ENCODE measurements at places on chromosomes 13 and 19.

DNA sequence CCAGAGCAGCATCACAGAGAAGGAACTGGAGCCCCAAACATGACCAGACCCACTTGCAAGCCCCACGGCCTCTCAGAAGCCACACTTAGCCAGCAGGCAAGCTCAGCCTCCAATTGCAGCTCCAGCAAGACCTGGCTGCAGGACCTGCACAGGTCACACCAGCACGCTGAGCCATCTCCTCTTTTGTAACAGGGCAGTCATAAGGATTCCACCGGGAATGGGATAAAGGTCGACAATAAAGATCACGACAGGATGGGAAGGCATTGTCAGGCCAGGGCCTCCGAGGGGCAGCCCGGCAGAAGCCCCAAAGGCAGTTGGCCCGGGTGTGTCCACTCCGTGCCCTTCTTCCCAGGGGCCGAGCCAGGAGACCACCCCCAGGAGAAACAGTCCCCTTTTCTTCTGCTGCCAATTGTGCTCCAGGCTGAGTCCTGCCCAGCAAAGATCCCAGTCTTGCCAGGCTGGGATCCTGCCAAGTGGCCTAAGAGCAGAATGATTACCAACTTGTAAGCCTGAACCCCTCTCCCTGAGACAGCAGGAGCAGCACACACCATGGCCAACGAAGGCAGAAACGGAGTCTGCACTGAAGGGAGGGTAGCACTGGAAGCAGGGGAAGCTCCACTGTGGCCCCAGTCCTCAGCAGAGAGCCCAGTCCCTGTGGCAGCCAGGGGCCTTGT is 12.5 kb downstream of the PEPD start:
- no peak for DNase-seq

- DNase-seq, result no peak
These were observed 69.1 kb downstream of the ARHGEF18 start for GRCh38 chr19:7417671-7418324.

DNA sequence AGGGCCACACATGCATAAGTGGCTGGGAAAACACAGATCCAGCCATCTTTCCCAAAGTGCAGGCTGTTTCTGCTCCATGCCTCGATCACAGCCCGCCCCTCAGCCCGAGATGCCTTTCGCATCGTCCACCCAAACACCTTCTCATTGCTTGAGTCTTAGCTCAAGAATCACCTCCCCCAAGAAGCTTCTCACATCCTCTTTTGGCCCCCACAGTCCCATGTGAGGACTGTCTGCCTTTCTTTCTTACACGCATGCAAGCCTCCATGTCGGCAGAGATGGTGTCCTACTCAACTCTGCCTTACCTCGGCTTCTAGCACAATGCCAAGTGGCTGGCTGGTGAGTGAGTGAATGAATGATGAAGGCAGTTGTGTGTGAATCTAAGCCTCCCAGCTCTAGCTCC is 18.1 kb upstream of the GSX1 start:
- DNase-seq, result no peak

GRCh38 chr19:23101241-23101640 is 15.6 kb upstream of the ZNF730 start:
- no peak for DNase-seq

DNA sequence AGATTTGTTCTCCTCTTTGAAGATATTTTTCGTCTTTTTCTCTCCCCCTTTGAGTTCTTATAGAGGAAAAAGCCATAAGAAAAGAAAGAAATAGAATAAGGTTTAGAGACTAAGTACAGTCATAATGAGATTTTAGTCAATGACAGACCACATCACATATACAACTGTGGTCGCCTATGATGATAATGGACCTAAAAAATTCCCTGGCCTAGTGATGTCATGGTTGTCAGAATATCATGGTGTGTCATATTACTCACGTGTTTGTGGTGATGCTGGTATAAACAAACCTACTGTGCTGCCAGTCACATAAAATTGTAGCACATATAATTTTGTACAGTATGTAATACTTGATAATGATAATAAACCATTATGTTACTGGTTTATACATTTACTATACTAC is 1096.1 kb downstream of the OLFM4 start:
- no peak for DNase-seq

DNA sequence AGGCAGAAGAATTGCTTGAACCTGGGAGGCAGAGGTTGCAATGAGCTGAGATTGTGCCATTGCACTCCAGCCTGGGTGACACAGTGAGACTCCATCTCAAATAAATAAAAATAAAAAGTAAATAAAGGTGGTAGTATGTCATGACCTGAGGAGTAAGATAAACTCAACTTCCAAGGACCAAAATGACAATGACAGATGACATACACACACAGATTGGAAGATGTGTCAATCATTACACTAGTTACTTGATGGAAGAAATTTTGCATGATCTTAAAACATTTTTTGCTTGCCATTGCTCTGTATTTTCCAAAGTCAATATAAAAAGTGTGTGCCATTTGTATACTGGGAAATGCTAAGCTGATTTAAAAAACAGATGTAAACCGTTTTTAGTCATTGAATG is 4.1 kb downstream of the SLC46A3 start:
- no peak for DNase-seq

- DNase-seq, result no peak
These were observed 15.3 kb downstream of the CKM start for GRCh38 chr19:45307361-45307760.

DNA sequence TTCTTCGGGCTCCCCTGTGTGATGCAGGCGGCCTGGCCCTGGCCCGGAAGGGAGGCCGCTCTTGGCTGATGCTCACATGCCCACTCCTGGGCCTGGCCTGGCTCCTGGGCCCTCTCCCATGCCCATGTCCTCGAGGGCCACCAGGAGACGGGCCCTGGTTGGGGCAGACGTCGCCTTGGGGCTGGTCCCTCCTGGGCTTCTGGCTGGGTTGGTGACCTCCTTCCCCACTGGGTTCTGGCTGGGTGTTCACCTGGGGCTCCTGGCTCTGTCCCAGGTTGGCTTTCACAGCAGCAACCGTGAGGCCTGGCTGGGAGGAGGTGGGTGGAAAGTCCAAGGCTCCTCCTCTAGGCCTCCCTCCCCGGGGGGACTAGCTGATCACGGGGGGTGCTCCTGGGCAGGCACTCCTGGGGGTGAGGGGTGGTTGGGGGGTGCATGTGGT is 15.5 kb upstream of the SLC7A10 start:
- DNase-seq, result no peak

DNA sequence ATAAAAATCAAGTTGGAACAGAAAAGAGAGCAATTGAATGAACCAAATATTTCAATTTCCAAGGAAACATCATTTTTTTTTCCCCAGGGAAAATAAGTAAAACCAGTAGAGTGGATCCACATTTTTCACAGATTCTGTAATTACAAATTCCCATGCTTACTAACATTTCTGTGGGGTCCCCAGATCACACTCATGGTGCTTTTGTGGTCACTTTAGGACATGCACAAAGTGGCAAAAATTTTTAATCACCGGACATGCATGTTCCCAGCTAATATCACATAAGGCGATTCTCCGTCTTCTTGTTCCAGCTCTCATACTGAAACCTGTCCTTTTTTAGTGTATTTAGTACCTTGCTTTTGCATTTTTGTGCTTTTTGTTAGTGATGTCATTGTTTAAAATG is 748.2 kb upstream of the SLITRK1 start:
- no peak for DNase-seq

- DNase-seq, result no peak
These were observed 15.7 kb downstream of the ZNF66 start for GRCh38 chr19:20791806-20792205.

- DNase-seq, result no peak
These were observed 196.9 kb downstream of the ZIC5 start for GRCh38 chr13:99774644-99775043.

DNA sequence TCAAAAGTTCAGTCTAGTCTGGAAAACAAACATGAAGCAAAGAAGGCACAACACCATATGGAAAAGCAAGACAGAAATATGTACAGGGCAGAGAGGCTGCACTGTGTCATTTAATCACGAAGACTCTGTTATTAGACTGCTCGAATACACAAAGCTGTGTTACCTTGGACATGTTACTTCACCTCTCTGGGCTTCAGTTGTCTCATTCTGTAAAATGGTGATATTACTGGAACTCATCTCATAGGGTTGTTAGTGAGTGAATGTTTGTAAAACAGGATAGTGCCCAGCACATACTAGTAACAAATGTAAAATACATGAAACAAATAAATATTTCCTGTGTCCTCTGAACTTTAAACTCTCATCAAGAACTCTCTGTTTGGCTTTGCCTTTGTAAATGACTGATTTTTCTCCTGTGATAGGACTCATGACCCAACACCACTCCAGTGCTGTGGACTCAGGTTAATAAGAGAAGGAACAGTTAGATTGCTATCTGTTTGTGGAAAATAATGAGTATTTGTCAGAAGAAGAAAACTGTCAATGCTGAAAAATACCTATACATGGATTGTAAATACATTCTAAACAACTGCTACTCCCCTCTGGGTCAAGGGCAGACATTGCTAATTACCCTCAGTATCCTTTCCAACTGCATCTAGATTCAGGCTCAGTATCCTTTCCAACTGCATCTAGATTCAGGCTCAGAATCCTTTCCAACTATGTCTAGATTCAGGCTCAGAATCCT is 62.3 kb downstream of the ZIC5 start:
- no peak for DNase-seq

- no peak for DNase-seq
These were observed 267.6 kb downstream of the PCDH17 start for GRCh38 chr13:57899096-57899495.

- DNase-seq, result peak; percentile 89
These were observed 29.1 kb upstream of the NCCRP1 start for GRCh38 chr19:39167461-39168257.

GRCh38 chr19:12825254-12826131 is 8.9 kb downstream of the RTBDN start:
- DNase-seq, result no peak

DNA sequence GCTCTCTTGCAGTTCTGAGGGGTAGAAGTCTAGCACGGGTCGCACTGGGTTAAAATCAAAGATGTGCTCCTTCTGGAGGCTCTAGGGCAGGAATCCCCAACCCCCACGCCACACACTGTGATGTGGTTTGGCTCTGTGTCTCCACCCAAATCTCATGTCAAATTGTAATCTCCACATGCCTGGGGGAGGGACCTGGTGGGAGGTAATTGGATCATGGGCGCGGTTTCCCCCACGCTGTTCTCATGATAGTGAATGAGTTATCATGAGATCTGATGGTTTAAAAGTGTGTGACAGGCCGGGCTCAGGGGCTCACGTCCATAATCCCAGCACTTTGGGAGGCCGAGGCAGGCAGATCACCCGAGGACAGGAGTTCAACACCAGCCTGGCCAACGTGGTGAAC is 26.6 kb upstream of the CALM3 start:
- DNase-seq, result no peak

DNA sequence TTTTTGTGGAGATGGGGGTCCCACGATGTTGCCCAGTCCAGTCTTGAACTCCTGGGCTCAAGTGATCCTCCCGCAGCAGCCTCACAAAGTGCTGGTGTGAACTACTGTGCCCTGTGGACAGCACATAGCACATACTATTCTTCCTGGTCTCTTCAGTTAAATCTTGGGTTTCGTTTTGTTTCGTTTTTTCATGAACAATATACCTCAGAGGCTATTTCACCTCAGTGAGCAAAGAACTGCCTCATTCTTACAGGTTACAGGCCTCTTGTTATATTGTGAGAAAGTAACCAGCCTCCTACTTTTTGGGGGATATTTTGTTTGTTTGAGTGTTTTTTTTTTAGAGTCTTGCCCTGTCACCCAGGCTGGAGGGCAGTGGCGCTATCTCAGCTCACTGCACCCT is 1.3 kb upstream of the C3 start:
- no peak for DNase-seq

GRCh38 chr13:53800011-53800410 is 771.4 kb downstream of the OLFM4 start:
- DNase-seq, result no peak

DNA sequence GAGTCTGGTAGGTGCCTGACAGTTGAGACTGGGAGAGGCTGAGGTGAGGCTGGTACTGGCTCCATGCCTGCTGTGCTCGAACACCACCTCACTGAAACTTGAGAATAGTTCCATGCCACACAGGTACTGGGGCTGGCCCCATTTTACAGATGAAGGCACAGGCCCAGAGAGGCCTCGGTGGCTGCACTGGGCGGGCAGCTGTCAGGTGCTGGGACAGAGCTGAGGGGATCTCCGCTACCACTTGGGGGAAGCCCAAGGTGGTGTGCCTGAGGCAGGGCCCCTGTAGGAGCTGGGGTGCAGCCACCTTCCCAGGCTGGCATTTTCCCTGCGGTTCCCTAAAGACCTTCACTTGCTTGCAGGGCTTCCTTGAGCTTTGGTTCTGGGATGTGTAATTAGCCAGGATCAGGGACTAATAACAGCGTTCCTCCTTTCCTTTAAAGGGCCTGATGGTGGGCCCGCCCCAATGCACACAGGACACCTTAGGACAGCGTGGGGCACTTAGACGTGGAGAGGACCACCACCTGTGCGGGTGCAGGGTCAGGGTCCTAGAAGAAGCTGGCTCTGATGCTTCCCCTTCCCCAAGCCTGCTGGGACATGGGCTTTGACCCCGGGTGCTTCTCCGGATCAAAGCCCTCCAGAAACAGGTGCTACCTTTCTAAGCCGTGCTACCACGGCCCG is 23.6 kb downstream of the CAPN12 start:
- no peak for DNase-seq

DNA sequence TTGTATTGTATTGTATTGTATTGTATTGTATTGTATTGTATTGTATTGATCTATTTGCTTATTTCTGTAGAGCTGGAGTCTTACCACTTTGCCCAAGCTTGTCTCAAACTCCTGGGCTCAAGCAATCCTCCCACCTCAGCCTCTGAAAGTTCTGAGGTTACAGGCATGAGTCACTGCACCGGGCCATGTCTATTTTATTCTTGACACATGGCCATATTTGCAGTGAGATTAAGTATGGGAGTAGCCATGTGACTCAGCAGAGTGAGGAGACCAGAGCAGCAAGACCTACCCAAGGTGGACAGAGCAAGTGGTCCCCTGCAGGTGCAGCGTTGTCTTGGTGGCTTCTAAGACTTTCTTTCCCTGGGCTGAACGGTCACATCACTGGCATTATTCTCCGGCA is 49.1 kb upstream of the UBAC2 start:
- no peak for DNase-seq

DNA sequence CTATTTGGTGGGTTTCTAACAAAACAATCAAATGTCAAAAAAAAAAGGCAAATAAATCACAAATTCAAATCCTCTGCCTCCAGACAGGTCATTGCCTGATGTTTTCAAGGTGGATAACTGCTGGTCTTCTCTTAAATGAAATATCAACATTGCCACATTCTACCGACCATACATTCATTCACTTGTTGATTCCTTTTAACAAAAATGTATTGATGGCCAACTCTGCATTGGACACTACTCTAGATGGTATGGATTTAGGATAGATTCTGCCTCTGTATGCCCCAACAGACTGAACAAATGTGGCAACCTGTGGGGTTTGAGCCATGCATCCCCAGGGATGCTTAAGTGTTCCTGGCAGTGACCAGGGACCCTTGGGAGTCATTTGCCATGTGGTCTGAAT is 87.6 kb upstream of the STK24 start:
- no peak for DNase-seq

GRCh38 chr13:62292714-62293480 is 877.2 kb upstream of the PCDH20 start:
- no peak for DNase-seq

DNA sequence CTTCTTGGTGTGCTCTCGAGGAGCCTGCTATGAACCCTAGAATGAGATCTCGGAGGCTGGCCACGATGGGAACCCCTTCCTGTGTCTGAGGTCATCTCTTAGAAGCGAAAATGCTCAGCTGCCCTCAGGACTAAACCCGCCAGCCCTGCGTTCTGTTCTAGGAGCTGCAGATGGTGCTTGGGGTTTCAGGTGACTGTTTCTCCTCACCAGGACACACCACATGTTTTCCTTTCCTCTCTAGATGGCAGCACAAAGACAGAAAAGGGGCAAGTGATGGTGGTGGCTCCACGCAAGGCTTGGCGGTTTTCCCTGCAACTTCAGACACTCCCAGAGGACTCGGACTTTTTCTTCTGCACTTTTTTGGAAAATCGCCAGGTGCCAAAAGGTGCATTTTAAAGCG is 60.1 kb downstream of the RNASEH2B start:
- DNase-seq, result no peak

Measured in breast epithelium (tissue), 4 donors.